ENCODE measurements at places on chromosomes 16 and 17. TPM values are rescaled to one million over a fixed set of nuclear protein-coding genes. Genes with fewer than 3 reads are reported as not detected.

DNA sequence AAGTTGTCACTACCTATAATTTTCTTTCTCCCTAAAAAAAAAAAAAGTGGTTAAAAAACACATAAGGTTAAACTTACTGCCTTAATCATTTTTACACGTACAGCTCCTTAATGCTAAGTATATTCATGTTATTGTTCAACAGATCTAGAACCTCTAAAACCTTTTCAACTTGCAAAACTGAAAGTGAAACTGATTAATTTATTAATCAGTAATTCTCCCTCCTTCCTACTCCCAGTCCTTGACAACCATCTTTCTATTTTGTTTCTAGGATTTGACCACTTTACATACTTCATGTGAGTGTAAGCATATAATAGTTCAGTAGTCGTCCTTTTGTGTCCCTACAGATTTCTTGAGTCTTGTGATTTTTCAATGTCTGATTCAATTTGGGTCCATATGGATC is 251.4 kb upstream of the KIF2B start:
- DNase-seq: no peak

GRCh38 chr16:3797904-3798811 is 80.8 kb upstream of the TRAP1 start:
- DNase-seq: no peak

DNA sequence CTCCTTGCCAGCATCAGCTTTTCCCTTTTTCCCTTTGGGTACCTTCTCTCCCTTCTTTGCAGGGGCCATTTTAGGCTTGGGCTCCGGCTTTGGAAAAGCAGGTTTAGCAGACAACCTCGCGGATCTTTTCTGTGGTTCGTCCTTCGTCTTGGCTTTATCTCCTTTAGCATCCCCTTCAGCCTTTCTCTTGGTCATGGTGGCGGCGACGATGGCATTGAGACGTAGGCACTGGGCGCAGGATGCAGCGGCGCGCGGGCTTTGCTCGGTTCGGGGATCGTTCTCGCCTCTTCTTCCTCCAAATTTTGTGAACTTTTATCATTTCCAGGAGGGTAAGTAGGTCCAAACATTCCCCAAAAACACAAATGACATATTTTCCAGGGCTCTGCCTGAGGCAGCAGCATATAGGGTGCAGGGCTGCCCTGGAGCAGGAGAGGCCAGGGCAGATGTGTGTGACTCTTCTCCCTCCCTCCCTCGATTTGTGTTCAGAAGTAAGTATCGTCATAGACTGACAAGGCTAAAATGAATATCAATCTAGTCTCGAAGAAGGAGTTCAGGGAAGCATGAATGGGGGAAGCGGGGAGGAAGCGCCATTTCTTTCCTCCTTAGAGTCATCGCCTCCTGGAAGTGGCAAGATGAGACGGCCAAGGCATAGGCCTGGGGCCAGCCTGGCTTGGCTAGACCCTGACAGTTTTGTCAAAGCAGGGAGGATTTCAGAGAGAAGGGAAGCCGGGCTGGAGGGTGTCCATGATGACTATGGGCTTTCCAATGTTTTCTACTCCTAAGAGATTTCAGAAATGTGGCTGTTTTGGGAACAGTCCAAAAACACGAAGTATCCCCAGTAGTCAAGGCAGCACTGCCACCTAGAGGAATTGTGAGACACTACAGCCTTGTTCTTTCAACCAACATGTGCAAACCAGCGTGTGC is 13.2 kb downstream of the CHCT1 start:
- peak; percentile 28 for DNase-seq

- no peak for DNase-seq
These were observed 2.2 kb downstream of the IL34 start for GRCh38 chr16:70648606-70649005.

Gene MYH11
- total RNA-seq: not detected

- no peak for DNase-seq
These were observed 14.6 kb downstream of the RGS11 start for GRCh38 chr16:261031-261691.

DNA sequence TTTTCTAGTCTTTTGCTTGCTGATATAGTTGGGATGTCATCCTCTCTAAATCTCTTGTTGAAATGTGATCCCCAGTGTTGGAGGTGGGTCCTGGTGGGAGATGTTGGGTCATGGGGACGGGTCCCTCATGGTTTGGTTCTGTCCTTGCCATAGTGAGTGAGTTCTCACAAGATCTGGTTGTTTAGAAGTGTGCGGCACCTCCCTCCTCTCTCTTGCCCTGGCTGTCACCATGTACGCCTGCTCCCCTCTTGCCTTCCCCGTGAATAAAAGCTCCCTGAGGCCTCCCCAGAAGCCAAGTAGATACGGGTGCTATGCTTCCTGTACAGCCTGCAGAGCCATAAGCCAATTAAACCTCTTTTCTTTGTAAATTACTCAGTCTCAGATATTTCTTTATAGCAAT is 15.2 kb downstream of the IL4R start:
- DNase-seq: no peak

Gene MEOX1
- 1.8 TPM for total RNA-seq

Gene NSMCE1
- 189 TPM for total RNA-seq

GRCh38 chr17:34382621-34383124 is 19.6 kb upstream of the CCL1 start:
- no peak for DNase-seq

DNA sequence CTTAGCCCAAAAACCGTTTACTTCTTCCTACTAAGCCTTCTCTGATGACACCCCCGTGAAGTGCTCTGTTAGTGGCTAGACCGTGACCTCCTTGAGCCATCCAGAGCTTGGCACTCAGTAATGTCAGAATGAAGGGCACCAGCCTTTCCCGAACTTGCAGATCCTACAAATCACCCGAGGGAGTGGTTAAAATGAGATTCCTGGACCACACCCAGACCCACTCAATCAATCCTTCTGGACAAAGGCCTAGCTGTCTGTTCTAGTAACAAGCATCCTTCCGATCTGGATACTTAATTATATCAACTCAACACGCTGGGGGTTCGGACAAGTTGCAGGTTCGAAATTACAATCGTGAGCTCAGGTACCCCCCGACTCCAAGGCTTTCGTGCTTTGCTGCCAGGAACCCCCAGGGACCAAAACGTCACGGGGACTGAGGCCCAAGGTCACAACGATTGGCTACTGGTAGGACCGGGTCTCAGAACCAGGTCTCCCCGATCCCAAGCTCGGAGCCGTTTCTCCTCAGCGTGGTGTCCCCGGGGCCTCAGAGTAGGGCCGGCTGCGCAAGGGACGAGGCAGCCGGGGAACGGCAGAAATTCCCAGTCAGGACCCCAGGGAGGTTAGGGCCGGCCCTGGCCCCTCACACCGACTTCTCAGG is 527 bp downstream of the CIAPIN1 start:
- peak; percentile 16 for DNase-seq

DNA sequence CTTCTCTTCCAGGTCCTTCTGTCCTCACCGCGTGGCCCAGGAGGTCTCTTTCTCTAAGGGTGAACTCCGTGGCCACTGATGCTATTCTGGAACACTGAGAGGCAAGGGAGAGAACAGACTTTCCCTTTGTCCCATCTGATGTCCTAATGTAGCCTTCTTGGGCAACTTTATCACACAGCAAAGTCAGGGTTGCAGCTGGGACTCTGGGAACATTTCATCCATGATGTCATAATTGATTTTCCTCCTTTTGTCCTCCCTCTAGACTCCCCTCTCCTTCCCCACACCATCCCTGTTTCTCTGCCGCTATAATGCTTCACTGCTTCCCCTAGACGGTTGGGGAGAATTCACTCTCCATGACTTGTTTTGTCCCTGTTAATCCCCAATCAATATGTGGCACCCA is 201.0 kb downstream of the SHISA9 start:
- no peak for DNase-seq

DNA sequence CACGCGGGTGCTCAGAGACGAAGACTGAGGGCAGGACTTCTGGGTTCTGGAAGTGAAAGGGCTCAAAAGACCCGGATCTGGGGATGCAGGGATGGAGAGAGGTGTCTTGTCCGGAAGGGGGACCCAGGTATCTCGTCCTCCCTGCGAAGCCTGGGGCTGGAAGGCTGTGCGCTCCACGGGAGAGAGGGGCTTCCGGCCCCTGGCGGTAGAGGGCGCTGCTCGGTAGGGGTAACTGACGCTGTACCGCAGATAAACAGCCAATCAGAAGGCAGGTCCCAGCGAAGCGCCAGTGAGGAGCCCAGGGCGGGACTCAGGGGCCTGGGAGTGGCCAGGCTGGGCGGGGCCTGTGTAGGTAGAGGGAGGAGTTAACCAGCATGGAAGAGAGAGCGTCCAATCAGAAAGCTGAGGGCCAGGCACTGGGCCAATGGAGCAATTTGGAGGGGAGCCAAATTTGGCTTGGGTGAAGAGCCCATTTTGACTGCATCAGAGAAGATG is 804 bp downstream of the TGFB1I1 start:
- no peak for DNase-seq

DNA sequence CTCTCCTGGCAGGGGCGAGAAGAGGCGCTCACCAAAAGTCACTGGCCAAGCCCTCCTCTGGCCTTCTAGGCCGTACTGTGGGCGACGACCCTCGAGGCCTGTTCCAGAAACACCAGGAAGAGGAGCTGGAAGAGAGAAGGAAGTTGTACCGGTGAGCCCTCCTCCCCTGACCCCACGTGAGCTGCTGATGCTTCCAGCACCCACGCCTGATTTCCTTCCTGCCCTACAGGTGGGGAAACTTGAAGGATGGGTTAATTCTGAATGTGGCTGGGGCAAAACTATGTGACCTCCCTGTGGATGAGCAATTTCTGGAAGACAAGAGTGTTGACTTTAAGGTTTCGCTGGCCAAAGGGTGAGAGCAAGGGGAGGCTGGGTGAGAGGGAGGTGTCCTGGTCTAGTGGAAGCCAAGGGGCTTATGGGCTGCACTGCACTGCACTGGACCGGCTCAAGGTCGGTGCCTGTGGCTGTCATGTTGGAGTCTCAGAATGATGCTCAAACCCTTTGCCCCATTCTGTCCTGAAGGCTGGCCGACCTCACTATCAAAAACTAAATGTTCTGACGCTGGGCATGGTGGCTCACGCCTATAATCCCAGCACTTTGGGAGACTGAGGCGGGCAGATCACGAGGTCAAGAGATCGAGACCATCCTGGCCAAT is 6.2 kb downstream of the C17orf100 start:
- DNase-seq: no peak

DNA sequence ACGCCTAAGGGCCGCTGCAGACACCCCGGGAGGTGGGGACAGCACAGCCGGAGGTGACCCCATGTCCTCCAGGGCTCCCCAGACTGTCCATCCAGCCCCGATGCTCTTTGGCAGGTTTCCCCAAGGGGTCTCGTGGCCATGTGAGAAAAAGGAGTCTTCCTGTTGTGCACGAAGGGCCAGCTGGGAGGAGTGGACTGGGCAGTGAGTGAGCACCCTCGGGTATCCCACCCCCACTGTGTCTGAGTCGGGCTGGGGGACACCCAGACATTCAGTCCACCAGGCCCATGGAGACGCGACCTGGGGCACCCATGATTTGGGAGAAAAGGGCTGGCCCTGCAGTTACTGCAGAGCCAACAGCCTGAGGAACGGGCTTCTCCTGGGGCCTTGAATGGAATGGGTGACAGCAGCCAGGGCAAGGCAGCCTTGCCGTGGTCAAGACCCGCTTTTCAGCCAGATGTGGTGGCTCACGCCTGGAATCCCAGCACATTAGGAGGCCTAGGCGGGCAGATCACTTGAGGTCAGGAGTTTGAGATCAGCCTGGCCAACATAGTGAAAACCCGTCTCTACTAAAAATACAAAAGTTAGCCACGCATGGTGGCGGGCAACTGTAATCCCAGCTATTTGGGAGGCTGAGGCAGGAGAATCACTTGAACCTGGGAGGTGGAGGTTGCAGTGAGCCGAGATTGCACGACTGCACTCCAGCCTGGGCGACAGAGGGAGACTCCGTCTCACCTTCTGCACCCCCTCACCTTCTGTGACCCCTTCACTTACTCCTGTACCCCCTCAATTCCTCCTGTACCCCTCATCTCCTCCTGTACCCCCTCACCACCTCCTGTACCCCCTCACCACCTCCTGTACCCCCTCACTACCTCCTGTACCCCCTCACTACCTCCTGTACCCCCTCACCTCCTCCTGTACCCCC is 24.1 kb upstream of the CAPN15 start:
- DNase-seq: no peak

Gene TPSG1
- not detected for total RNA-seq

Gene USP6
- total RNA-seq: 0.07 TPM

DNA sequence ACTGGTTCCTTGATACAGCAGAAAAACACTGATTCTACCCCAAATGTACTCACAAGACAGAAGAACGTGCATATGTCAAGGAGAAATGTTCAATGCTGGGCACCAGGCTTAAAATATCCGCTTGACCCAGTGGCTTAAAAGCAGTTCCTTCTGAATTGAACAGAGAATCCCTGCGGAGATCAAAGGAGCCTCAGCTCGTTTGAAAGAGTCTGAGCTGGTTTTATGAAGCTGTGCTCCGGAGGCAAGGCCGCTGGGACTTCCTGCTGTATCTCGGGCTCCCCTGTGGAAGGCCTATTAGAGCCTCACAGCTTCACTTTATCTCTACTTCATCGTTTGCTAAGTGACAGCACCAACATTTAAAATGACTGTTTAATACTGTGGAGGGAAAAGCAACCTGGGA is 2.2 kb downstream of the LMF1 start:
- no peak for DNase-seq

Gene SDK2
- 0.07 TPM for total RNA-seq

DNA sequence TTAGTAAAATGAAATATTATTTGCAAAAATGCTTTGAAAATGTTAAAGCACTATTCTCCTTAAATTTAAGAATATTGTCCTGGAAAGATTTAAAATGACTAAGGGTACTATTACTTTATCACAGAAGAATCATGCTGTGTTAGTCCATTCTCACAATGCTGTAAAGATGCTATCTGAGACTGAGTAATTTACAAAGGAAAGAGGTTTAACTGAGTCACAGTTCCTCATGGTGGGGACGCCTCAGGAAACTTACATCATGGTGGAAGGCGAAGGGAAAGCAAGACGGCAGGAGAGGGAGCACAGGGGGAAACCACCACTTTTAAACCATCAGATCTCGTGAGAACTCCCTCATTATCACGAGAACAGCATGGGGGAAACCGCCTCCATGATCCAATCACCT is 245.6 kb downstream of the IRX3 start:
- DNase-seq: no peak

- DNase-seq: no peak
These were observed 327.7 kb downstream of the UTP18 start for GRCh38 chr17:51588063-51588462.

DNA sequence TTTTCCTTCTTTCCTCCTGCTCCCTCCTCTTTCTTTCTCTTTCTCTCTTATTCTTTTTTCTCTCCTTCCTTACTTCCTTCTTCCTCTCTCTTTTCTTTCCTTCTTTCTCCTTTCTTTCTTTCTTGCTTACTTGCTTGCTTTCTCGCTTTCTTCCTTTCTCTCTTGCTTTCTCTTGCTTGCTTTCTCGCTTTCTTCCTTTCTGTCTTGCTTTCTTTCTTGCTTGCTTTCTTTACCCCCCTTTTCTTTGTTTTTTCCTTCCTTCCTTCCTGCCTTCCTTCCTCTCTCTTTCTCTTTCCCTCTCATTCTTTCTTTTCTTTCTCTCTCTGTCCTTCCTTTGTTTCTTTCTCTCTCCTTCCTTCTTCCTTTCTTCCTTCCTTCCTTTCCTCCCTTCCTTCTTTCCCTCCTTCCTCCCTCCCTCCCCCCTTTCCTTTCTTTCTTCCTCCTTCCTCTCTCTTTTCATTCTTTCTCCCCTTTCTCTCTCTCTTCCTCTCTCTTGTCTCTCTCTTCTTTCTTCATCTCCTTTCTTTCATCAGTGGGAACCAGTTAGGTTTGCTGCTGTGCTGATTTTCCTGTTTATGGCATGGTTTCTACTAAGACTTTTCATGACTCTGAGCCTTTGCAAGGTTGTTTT is 142.9 kb upstream of the CACNG3 start:
- DNase-seq: no peak

Gene TNFRSF13B
- total RNA-seq: not detected
